ENCODE measurements at places on chromosomes 5 and 9. TPM values are rescaled to one million over a fixed set of nuclear protein-coding genes. Genes with fewer than 3 reads are reported as not detected.

GRCh38 chr9:83965350-83966208 is 14.4 kb downstream of the HNRNPK start:
- DNase-seq = no peak

DNA sequence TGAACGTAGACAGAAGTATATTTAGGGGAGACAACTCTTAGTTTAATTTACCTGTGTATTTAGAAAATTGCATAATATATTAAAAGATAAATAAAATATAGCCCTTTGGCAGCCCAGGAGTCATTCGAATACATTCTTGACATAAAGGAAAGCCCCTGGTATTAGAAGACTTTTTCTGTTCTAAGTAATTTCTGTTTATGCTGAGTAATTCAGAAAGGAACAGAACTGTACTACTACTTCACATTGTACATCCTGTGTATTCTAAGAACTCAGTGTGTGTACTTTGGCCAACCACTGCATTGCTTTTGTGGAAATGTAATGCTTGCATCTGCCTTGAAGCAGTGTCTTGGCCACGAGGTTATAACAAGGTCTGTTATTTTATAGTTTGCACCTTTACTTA is 136.4 kb downstream of the KDM4C start:
- DNase-seq = no peak

Gene ENG
- 4.8 TPM for total RNA-seq

DNA sequence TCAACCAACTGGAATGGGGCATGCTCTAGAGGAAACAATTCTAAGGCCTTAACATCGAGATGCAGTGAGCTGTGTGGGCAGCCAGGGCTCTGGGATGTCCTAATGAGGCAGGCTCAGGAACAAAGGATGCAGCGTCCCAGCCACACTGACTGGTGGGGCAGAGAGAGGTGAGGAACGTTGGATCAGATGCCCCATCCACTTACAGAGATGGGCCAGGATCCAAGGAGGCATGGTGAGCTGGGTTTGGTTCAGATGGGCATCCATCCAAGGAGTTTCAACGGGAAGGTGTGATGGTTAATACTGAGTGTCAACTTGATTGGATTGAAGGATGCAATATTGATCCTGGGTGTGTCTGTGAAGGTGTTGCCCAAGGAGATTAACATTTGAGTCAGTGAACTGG is 15.5 kb upstream of the MARCHF6 start:
- no peak for DNase-seq

DNA sequence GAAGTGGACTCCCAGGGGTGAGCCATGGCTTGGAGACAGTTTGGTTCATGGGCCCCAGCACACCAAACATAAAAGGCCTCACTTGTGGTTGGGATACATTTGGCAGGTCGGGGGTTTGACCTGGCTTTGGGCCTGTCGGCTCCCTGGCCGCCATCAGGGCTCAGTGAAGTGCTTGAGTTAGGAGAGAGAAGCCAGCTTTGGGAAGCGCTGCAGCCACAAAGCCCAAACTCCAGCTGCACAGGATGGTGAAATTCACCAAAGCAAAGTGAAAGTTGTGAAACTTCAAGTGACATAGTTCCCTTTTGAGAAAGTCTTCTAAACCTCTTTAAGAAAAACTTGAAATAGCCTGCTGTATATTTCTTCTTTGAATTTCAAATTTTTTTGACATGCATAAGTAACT is 27.5 kb downstream of the SLC46A2 start:
- no peak for DNase-seq

GRCh38 chr5:55986931-55987330 is 7.8 kb downstream of the IL6ST start:
- DNase-seq = no peak

GRCh38 chr5:58060996-58061395 is 398.9 kb downstream of the PLK2 start:
- DNase-seq = no peak
